ENCODE measurements at places on chromosomes 3 and 15. TPM values are rescaled to one million over a fixed set of nuclear protein-coding genes. Genes with fewer than 3 reads are reported as not detected.

DNA sequence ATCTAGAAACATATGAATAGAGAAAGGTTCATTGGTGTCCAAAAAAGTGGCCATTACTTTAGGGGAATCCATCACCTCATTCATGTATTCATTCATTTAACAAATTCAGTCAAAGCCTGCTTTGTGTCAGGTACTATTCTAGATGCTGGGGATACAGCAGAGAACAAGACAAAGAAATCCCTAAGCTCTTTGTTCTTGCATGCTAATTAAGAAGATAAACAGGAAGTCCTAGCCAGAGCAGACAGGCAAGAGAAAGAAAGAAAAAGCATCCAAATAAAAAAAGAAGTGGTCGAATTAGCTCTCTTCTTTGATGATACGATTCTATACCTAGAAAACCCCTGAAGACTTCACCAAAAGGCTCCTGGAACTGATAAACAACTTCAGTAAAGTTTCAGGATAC is 12.4 kb upstream of the ZMAT3 start:
- DNase-seq = no peak

GRCh38 chr15:50458348-50459112 is 34.3 kb downstream of the USP8 start:
- DNase-seq = no peak

GRCh38 chr3:31343075-31343474 is 189.7 kb upstream of the STT3B start:
- no peak for DNase-seq

DNA sequence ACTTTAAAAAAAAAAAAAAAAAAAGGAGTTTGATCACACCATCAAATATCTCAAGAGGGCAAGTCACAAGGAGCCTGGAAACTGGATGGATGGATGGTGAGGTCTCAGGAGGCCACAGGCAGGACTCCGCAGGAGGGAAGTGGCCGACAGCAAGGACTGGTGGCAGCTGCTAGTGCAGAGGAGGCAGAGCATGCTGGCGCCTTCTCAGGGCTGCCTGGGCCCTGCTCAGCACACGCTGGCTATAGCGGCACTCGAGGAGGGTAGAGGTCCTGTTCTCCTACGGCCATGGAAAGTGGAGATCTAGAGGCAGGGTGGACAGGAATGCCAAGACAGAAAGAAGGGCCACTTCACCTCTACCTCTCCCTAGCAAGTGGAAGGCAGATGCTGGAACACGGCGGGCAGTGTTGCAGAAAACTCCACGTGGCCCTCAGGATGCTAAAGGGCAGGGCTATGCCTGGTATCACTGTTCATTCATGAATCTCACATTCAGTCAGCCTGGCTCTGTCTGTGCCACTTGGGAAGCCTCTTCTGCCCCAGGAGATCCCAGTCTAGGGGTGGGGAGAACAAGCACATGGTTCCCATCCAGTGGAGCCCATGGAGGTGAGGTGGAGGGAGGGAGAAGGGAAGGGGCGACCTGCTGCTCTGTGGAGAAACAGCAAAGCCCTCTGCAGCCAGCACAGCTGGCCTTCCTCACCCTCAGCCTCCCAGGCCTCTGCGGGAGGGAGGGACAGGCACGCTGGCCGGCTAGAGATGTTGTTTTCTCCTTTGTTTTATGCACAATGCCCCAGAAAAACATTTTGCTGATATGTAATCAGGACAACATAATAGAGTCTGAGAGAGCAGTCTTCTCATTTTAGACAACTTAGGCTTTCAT is 71.0 kb downstream of the OXNAD1 start:
- no peak for DNase-seq

DNA sequence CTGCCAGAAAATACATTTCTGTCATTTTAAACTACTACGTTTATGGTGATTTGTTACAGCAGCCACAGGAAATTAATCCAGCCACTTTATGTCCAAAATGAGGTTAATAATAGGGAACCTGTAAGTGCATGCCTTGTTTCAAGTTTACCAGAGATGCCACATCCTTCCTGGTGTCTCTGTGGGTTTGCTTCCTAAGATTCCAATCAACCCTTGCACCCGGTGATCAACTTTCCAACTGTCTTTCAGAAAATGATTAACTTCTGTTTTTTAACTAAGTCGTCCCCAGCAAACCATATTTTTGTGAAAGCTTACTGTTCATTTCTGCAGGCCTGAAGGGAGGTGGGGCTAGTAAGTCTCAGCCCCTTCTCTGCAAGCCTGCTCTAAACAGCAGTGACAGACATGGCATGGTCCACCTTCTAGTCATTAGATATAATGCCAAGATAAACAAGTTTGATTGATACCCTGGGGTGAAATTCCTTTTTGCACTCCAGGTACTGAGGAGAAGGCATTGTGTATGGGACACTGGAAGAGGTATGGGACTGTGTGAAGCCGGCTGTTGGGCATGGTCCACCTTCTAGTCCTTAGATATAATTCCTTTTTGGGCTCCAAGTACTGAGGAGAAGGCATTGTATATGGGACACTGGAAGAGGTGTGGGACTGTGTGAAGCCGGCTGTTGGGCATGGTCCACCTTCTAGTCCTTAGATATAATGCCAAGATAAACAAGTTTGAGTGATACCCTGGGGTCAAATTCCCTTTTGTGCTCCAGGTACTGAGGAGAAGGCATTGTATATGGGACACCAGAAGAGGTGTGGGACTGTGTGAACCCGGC is 11.1 kb upstream of the TMC3 start:
- DNase-seq = no peak

DNA sequence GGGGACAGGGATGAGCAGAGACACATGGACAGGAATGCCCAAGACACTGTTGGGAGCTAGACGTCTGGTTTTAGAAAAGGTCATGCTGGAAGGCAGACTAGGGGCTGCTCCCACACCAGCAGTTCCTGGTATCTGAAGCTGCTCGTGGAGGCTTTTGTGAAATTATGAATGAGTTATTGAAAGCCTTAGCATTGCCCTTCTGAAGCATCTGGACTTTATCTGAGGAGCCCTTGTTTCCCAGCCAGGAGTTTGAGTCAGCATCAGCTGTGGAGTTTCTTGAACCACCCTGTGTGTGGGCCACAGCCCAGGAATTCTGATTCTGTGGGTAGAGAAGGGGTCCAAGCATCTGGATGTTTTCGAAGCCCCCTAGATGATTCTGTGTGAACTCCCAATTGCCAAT is 258.7 kb downstream of the SLCO3A1 start:
- no peak for DNase-seq

DNA sequence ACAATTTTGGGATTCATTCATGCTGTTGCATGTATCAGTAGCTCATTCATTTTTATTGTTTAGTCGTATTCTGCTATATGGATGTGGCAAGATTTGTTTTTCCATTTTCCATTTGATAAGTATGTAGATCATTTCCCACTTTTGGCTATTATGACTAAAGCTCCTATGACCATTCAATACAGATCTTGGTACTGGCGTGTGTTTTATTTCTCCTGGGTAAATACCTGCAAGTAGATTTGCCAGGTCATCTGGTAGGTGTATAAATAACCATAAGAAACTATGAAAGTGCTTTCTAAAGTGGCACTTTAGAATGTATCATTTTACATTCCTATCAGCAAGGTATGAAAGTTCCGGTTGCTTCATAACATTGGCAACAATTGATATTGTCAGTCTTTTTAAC is 124.6 kb downstream of the TNIK start:
- no peak for DNase-seq

The PRSS50 gene
- total RNA-seq = not detected

The DYNLT2B gene
- total RNA-seq = 8.1 TPM

The FGF12 gene
- not detected for total RNA-seq

Data from activated naive CD8-positive, alpha-beta T cell treated with anti-CD3 and anti-CD28 coated beads for 36 hours (primary cell).